ENCODE measurements at places on chromosomes 12 and 14. TPM values are rescaled to one million over a fixed set of nuclear protein-coding genes. Genes with fewer than 3 reads are reported as not detected.

Gene ESR2
- total RNA-seq: under 0.01 TPM

Gene CLEC1A
- total RNA-seq: under 0.01 TPM

Gene HOXC11
- total RNA-seq: 0.24 TPM

Gene P2RX2
- not detected for total RNA-seq

Gene KCNA1
- not detected for total RNA-seq

Gene PIWIL1
- not detected for total RNA-seq

Gene PELI2
- 5.8 TPM for total RNA-seq

Gene RAD9B
- total RNA-seq: 0.21 TPM

Gene C2CD5
- 22.2 TPM for total RNA-seq

All from tracheal epithelial cell (primary cell).